GM19239 (cell line): ENCODE measurements at places on chromosomes 2 and 18.

DNA sequence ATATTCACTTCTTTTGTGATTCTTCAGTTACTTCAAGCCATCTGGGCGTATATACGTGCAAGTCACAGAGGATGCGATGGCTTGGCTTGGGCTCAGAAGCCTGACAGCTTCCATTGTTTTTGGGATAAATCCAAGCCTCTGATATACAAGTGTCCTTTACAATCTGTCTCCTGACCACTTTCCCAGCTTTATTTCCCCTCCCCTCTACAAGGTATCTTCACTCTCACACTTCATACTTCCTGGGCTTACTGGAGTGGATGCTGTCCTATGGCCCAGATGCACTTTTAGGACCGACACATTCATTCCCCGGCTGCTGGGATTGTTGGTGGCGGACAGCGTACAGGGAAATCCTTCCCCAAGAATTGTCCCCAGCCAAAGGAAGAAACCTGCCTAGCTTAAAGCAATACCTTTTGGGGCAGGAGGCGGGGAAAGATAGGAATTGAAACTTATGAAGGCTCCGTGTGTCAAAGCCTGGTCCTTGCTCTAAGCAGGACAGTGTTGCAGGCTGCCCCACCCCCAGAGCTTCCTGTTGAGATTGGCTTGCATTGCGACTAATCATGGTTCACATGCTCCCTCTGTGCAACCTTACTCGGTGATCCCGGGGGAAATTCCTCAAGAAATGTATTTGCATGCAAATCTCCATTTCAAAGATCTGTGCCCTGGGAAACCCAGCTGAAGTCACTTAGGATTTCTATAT is 802.9 kb upstream of the ID2 start:
- no peak for DNase-seq

DNA sequence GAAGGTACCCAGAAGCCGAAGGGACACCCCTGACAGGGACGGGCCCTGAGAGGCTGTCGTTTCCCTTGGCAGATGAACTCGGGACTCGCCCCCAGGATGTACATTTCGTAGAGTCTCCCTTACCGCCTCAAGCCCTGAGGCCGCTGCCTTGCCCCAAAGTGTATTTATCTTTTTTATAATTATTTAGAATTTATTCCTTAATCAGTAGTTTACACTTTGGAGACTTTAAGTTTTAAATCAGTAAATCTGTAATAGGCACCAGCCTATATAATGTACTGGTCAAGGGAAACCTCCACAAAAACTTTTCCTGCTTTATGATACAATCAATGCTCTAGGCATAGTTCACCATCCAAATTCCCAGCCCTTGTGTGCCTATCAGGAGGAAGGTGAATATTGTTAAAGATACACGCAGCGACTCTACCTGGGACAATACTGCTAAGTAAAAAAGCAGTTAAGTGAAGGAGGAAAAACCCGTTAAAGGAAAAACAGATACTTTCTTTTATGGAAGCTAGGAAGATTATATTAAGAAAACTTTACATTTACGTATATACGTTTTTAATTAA is 848 bp downstream of the VRK2 start:
- DNase-seq, result no peak

GRCh38 chr2:151334082-151334815 is 23.1 kb upstream of the TNFAIP6 start:
- no peak for DNase-seq

GRCh38 chr2:70949086-70949485 is 13.4 kb downstream of the ATP6V1B1 start:
- no peak for DNase-seq

DNA sequence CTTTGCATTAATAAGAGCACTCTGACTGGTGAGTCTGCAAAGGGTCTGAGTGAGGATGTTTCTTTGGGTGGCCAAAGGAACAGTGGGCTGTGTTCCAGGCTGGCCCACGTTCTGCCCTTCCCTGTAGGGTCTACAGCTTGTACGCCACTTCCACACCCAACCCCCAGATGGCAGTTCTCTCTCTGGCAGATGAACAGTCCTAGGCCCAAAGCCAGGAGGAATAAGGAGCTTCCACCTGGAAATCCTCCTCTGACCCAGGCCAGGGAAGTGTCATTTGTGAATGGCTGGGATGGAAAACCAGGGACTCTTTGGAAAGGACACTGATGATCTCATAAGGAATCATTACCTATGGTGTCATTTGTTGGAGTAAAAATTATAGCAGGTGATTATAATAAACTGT is 6.6 kb downstream of the OTOF start:
- DNase-seq, result no peak

DNA sequence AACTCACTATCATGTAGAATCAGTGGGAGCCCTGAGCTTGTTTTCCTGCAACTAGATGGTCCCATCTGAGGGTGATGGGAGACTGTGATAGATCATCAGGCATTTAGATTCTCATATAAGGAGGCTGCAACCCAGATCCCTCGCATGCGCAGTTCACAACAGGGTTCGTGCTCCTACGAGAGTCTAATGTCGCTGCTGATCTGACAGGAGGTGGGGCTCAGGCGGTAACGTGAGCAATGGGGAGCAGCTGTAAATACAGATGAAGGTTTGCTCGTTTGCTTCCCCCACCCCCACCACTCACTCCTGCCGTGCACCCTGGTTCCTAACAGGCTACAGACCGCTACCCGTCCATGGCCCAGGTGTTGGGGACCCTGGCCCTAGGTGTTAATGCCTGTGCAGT is 113.6 kb downstream of the RNF144A start:
- DNase-seq, result no peak

DNA sequence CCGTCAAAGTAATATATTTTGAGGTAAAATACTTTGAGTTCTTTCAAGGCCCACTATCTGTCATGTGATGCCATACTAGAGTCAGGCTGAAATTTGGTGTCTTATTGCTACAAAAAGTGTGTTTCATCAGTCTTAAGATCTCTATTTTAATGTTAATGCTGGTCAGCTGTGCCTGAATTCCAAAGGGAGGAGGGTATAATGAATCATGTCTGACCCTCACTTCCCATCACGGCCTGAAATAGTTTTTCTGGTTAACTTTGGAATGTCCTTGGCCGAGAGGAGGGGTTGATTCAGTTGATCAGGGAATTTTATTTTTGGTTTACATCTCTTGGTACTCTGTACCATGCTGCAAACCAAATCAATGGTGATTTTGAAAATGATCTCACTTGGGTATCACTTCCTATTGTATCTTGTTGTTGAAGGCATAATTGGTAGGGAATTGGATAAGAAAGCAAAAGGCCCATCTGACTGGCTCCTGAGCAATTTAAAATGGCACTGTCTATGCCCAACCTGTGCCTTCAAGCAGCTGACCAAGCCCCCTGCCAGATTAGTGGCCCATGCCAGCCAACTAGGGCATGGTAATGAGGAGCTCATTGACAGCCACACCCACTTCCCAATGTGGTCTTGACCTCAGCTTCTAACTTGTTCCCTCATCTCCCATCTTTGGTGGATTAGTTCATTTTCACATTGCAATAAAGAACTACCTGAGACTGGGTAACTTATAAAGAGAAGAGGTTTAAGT is 6.1 kb upstream of the SLC35F5 start:
- DNase-seq, result no peak

- no peak for DNase-seq
Observed at GRCh38 chr18:1062588-1062987, 157.9 kb downstream of the ADCYAP1 start.

- DNase-seq, result no peak
Observed at GRCh38 chr2:38722271-38723061, 28.7 kb downstream of the SRSF7 start.

- DNase-seq, result no peak
Observed at GRCh38 chr2:198117406-198118041, 313.1 kb downstream of the PLCL1 start.

DNA sequence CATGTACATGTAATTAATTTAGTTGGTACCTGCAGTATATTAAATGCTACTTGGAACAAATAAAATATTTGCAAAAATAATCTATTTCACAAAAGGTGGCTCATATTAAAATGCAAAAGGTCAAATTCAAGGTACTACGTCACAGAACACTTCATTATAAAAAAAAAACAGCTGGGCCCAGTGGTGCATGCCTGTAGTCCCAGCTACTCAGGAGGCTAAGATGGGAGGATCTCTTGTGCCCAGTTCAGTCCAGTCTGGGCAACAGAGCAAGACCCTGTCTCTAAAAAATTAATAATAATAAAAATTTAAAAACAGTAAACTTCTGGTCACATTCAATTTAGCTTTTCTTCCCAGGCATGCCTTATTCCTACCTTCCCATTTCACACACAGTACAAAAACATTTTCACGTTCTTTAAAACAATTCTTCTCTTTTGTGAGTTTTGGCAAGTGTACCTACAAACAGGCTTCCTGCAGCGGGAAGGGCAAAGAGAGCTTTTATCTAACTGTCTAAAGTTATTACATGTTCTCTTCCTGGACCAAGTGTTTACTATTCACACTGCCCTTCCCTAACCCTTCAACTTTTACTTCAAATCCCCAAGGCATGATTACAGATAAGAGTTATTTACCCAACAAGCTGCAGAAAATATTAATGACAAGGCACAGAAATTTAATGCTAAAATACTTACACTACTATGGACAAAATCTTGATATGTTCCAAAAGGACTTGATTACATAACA is 10.7 kb downstream of the BAZ2B start:
- no peak for DNase-seq

GRCh38 chr2:165277295-165277694 is 38.1 kb downstream of the SCN2A start:
- DNase-seq, result no peak

GRCh38 chr2:216004697-216005283 is 8.6 kb downstream of the MREG start:
- no peak for DNase-seq

DNA sequence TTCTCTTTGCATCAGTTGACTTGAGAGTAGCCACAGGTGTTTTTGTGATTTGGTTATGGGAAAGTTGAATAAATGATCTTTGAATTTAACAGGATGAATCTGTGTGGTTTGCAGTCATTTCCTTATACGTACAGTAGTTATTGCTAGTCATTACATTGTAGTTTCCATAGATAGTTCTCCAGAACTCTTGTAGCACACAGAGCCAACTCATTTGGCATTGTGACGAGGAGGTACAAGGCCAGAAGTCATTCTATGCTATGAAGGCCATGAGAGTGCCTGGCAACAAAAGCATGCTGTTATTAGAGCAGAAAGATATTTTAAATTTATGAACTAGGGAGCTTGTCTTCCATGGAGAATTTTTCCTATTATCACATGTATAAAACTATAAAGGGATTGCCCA is 973.0 kb upstream of the CHAC2 start:
- no peak for DNase-seq

DNA sequence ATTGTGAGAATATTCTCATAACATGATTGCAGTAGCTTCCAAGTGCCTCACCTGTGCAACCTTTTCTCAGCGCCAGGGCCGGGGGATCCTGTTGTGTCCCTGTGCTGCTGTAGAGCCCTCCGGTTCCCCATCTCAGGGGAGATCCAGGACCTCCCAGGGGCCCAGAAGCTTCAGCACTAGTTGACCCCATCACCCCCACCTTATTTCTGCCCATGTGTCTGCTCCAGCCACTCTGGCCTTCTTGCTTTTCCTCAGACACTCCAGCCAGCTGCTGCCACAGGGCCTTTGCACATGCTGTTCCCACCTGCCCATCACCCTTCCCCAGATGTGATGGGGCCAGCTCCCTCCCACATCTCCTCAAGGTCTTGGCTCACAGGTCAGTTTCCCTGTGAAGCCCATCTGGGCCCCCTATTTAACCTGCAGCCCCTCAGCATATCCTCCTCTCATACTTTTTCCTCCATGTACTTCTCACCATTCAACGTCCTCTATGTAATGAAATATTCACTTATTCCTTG is 226.5 kb downstream of the SEPTIN10 start:
- DNase-seq, result no peak

DNA sequence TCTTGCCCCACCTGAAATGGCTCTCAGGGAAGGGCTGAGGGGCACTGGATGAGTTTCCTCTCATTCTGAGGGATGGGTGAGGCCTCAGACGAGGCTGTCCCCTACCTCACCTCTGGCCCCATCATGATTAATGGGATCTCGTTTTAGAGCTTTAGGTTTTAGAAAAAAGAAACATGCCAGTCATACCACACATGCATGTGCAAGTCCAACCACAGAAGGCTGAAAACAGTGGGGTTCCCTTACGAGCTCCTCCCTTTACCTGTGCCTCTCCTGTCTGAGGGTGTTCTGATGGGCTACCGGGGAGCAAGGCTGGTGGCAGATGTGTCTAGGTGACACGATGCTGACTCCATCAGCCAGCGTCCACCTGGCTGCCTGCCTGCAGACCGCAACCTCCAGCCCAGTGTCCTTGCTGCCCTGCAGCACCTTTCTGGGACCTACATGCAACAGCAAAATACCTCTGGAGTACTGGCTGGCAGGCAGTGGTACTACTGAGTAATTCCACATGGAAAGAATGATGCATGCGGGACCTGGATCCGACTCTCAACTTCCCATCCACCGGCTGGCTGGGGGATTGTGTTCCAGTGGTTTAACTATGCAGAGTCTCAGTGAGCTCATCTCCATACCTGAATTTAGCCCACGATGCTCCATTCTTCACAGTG is 9.1 kb upstream of the LYPD6B start:
- DNase-seq, result no peak

- no peak for DNase-seq
Observed at GRCh38 chr2:157055660-157056199, 201.8 kb upstream of the GALNT5 start.

DNA sequence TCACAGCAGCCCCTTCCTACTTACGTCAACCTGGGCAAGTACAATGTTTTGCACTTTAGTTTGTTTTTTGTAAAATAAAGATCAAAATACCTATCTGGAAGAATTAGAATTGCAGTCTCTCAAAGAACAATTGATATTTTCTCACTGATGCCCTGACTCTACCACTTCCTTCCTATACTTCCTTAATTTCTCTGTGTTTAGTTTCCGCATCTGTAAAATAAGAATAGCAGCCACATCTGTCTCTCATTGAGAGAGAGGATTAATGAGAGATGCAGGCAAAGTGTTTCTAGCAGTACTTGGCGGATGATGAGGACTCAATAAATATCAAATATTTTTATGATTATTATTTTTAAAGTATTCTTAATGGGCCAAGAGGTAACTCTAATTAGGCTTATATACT is 122.6 kb upstream of the PIEZO2 start:
- DNase-seq, result no peak

DNA sequence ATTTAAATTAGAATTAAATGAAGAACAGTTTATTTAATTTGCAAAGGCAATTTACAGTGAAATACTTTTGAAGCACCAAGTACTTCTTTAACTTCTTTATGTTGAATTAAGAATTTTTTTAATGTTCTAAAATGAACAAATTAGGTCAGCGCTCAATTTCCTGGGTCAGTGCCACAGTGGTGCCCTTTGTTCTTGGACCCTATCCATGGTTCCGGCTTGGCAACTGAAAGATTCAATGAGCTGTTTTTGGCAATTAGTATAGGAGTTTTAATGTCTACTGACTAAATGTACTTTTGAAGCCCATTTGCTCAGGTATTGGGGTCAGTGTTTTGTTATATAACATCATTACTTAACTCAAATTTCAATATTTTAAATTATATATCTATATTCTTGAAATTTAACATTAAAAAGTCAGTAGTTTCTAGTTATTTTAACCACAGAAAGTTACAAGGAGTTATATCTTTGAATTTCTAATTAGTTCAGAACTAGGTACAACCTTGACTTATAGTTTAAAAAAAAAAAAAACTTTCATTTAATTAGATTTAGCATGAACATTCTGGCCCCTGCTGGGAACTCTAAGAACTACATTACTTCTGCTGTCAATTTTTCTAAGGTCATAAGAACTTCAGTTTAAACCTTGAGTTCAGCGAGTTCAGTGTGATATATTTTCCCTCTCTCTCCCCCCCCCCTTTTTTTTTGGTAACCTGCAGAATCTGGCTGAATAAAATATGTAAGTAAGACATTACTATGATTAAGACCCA is 7.6 kb upstream of the MSTN start:
- DNase-seq, result no peak
